Transverse colon (tissue), 4 donors: ENCODE measurements at places on chromosomes 12 and 14. TPM values are rescaled to one million over a fixed set of nuclear protein-coding genes. Genes with fewer than 3 reads are reported as not detected.

DNA sequence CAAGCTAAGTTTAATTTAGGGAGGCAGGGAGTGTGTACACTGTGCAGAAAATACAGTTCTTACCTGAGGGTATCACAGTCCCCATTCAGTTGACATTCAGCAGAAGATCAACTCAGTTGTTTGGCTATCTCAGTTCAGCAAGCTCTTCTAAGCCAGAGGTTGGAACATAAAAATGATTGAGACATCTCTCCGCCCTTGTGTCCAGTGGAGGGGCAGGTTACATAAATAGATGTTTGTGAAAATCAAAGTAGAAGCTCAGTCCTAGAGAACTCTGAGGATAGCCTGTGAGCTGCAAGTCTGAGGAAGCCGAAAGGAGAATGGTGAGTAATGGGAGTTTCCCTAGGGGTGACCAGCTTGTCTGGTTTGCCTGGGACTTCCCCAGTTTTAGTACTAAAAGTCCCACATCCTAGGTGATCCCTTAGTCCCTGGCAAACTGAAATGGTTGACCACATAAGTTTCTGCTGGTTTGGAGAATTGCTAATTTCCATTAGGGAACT lies 251.4 kb upstream of the ATP2B1 start:
- no peak overlapping the region for H3K4me3 ChIP-seq
- H3K27ac ChIP-seq, result peak overlapping the region; percentile 62
- DNase-seq, result no peak
- H3K4me1 ChIP-seq, result peaks cover 43% of the 10 kb centered on the region
- no peaks in the 10 kb centered on the region for H3K27me3 ChIP-seq

- no peak overlapping the region for H3K27ac ChIP-seq
- no peak for DNase-seq
- H3K27me3 ChIP-seq, result peaks cover 5% of the 10 kb centered on the region
- no peaks in the 10 kb centered on the region for H3K4me1 ChIP-seq
- H3K4me3 ChIP-seq, result no peak overlapping the region
- no peaks in the 10 kb centered on the region for H3K36me3 ChIP-seq
Observed at GRCh38 chr12:113115455-113116126, 20.0 kb downstream of the RASAL1 start.

- H3K4me3 ChIP-seq, result no peak overlapping the region
- peaks cover 46% of the 10 kb centered on the region for H3K4me1 ChIP-seq
- no peaks in the 10 kb centered on the region for H3K36me3 ChIP-seq
- peaks cover 10% of the 10 kb centered on the region for H3K27me3 ChIP-seq
Observed at GRCh38 chr12:109721276-109721675, 7.7 kb downstream of the FAM222A start.

- H3K27ac ChIP-seq, result no peak overlapping the region
- H3K36me3 ChIP-seq, result no peaks in the 10 kb centered on the region
- DNase-seq, result no peak
- no peaks in the 10 kb centered on the region for H3K27me3 ChIP-seq
- H3K4me3 ChIP-seq, result no peak overlapping the region
Observed at GRCh38 chr12:7498809-7499208, 4.8 kb downstream of the CD163 start.

DNA sequence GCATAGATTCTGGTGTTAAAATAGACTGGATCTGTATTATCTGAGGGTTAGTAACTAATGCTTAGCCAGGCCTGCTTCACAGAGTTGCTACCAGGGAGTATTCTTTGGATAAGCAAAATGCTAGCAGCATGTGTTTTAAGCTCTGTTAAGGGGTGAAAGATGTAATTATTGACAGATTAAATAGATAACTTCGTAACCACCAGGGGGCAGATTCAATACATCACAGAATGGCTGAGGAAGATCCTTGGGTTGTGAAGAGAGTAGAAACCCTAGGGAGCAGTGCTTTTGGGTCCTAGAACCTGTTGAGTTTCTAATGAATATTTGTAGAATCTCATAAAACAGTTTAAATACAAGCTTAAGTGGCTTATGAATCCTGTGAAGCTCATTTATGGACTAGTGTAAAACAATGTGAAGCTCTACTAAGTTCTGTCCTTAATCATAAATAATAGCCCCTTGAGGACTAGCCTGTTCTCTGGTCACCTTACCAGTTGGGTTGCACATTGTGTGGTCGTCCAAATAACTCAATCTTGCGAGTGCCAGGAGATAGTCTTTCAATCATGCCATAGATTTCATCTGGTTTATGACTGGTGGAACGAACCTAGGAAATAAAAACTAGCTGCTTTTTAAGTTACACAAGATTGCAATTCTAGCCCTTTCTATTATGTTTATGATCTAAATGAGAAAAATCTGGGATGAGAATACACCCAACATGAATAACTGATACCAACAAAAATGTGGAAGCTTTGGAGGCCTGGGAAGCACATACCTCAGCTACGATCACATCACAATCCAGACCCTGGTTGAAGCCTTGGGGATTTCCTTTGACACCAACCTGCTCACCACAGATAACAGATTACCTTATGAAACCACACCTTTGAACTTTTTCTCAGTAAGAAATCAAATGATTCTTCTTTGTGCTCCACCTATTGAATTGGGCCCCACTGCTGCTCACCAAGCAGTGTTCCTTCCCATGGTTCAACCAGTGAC lies 12.3 kb downstream of the METTL3 start:
- H3K4me3 ChIP-seq, result no peak overlapping the region
- H3K27me3 ChIP-seq, result no peaks in the 10 kb centered on the region
- no peaks in the 10 kb centered on the region for H3K4me1 ChIP-seq
- H3K27ac ChIP-seq, result no peak overlapping the region
- no peak for DNase-seq
- H3K36me3 ChIP-seq, result no peaks in the 10 kb centered on the region

DNA sequence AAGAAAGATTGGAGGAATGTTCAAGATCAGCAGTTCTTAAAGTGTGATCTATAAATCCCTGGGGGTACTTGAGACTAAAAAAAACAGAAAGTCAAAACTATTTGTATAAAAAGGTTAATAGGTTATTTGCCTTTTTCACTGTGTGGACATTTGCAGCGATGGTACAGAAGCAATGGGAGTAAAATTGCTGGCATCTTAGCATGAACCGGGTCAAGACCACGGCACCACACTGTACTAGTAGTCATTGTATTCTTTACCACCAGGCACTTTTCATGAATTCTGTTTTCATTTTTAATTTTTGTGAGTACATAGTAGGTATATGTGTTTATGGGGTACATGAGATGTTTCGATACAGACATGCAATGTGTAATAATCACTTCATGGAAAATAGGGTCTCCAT lies 126.2 kb downstream of the IPO8 start:
- no peaks in the 10 kb centered on the region for H3K27me3 ChIP-seq
- H3K4me1 ChIP-seq, result no peaks in the 10 kb centered on the region
- H3K36me3 ChIP-seq, result no peaks in the 10 kb centered on the region

Gene AVPR1A
- total RNA-seq, result 0.95 TPM

Gene TAC3
- total RNA-seq, result 2.5 TPM
